HAP-1 (cell line): ENCODE measurements at places on chromosomes 4 and X.

DNA sequence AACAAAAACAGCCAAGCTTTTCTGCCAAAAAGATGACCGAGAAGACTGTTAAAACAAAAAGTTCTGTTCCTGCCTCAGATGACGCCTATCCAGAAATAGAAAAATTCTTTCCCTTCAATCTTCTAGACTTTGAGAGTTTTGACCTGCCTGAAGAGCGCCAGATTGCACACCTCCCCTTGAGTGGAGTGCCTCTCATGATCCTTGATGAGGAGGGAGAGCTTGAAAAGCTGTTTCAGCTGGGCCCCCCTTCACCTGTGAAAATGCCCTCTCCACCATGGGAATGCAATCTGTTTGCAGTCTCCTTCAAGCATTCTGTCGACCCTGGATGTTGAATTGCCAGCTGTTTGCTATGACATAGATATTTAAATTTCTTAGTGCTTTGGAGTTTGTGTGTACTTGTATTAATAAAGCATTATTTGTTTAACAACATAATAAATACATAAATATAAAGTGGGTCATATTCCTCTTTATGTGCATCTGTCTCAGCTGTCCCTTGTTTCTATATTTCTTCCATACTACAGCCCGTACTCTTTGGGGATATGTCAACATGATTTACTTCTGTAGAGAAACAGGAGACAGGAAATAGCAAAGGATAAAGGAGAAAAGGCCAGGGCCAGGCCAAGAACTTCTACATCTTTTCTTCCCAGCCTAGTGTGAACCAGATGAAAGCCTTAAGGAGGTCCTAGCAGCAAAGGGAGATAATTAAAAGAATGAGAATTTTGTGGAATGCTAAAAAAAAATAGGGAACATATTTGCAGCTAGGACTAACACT, 667 bp downstream of the PTTG2 start:
- no peak for DNase-seq

GRCh38 chrX:74225111-74225510, 78.9 kb upstream of the ZCCHC13 start:
- DNase-seq: no peak

DNA sequence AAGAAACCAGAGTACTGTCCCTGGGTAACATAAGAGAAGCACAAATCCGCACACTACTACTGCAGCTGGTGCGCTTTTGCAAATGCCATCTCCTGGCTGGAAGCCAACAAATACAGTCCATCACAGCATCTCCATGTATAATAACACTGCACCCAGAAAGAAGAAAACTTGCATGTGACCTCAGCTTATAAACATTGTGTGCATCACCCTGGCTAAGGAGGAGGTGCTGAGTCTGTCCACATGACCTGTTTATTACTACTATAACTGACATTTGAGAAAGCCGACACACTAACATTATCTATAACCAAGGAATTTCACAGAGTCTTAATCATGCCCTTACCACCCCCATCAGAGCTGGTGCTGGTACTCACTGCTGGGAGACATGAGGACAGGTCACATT, 516.8 kb downstream of the CFAP47 start:
- no peak for DNase-seq

- no peak for DNase-seq
These were observed 5.7 kb downstream of the TRPC5OS start for GRCh38 chrX:111881715-111882114.

GRCh38 chr4:100169491-100170485, 20.5 kb downstream of the DDIT4L start:
- DNase-seq: no peak

DNA sequence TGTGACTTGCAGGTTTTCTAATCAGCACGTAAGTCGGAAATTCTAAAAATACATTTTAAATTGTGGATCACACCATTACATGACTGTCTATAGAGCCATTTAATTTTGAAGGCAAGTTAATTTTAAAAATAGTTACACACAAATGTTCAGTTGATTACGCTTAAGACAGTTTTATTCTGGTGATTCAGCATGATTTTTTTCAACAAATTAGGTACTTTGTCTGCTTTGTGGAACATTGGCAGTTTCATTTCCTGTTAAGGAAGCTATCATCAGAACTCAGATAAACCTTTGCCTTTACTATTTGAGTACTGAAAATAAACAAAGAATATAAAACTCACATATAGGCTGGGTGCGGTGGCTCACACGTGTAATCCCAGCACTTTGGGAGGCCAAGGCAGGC, 19.5 kb downstream of the SAT1 start:
- no peak for DNase-seq

- no peak for DNase-seq
These were observed 157.3 kb downstream of the GBA3 start for GRCh38 chr4:22850055-22850454.

- DNase-seq: no peak
These were observed 99.1 kb upstream of the SMIM10 start for GRCh38 chrX:134891652-134892051.

GRCh38 chr4:186150926-186151325, 40.4 kb upstream of the CYP4V2 start:
- DNase-seq: no peak

DNA sequence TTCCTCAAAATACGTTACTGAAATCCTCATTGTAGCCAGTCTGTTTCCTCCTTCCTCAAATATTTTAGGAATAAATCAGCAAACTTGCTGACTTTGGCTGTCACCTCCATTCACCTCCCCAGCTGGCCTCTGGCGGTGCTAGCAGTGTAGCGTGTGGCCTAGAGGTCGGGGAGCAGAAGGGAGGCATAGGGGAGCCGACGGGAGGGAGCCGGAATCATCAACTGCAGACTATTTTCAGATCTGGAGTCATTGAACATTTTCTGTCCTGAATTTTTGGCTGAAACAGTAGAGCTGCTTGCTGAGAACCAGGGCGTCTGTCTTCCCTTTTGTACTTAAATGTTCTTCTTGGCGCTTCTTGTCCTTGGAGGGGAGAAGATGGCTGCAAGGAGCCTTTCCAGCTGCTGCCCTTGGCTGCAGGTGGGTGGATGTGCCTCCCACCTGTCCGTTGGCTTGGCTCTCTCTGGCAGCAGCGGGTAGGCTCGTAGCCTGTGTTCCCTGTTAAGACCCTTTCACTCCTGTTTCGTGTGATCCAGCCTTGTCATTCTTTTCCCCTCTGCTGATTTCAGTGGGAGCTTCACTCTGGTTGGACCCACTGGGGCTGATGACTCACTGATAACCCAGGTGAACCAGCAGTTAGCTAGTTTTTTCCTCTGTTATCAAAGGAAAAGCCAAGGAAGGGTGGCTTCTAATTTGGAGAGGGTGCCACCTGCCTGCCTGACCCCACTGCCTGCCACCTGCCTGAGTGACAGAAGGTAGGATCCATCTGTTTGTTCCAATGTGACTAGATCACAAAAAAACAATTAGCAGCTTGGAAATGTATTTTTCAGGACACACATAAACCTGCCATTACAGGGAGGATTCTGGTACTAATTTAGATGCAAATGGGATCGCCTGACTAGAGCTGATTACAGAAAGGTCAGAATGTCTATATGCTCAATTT, 135.9 kb downstream of the GATB start:
- DNase-seq: no peak

DNA sequence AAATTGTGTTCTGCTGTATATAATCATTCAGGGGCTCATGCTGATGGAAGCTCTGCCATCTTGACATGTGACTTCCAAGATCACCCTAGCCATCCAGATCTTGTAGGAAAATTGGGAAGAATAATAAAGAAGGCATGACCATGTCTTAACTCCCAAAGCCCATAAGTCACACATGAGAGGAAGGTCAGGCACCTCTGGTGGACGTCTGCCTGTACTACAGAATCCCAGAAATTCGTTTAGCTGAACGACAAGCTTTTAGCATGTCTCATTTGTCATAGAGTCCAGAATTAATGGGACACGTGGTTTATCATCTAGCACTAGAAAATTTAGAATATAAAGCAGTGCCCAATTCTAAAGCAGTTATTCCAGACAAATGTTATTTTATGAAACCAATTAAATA, 212.7 kb downstream of the CENPC start:
- peak; percentile 30 for DNase-seq

GRCh38 chrX:136192135-136192534, 44.8 kb downstream of the FHL1 start:
- DNase-seq: no peak

- DNase-seq: peak; percentile 84
These were observed 55.7 kb upstream of the CCDC160 start for GRCh38 chrX:134181275-134181660.

- no peak for DNase-seq
These were observed 293.4 kb upstream of the TENM3 start for GRCh38 chr4:181949704-181950312.

- no peak for DNase-seq
These were observed 66.3 kb downstream of the C4orf46 start for GRCh38 chr4:158605393-158605792.

DNA sequence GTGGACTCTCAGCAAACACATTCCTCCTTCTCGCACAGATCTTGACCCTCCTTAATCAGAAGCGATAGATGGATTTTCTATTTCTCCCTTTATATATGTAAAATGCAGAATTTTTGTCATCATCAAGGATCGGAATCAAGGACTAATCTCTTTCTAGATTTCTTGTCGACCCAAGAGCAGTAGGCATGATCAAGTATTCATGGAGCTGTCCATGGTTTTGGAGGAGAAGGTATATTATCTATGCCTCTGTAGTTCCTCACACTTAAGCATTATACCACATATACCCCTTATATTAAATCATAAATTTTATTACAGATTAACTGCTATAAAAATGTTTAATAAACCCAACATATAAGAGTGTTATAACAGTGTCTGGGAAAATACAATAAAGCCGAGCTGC, 886.8 kb downstream of the NLGN4X start:
- DNase-seq: no peak

GRCh38 chr4:90127706-90128345, 632 bp downstream of the CCSER1 start:
- no peak for DNase-seq

DNA sequence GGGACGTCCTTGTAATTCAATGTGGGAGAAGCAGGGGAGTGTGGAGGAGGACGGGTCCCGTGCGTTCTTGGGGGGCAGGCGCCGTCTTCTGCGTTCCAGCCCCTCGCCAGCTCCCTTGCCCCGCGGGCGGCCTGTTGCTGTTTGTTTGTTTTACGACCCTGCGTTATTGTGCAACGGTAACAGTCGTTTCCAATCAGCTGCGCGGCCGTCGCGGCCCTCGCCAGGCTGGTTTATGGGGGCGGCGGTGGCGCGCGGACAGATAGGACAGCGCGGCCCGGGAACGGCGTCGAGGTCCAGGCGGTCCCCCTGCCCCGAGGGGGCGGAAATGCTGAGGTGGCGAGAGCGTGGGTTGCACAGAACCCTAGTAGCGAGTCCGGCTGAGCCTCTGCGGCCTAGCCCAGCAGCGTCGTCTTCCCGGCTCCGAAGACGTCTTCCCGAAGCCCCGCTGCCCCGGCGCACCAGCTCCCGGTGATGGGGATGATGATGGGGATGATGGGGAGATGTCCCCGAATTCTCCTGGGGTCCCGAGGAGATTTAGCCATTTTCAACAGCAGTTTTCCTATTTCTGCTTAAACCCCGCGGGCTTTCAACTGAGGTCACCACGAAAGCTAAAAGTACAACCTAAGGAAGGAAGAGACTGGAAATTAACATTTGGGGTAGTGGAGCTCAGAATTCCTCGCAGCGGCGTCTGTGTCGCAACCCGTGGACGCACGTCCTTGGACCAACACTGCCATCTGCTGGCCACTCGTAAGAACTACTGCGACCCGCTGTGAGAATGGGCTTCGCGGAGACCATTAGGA, 4.8 kb downstream of the PDGFRA start:
- peak; percentile 68 for DNase-seq

DNA sequence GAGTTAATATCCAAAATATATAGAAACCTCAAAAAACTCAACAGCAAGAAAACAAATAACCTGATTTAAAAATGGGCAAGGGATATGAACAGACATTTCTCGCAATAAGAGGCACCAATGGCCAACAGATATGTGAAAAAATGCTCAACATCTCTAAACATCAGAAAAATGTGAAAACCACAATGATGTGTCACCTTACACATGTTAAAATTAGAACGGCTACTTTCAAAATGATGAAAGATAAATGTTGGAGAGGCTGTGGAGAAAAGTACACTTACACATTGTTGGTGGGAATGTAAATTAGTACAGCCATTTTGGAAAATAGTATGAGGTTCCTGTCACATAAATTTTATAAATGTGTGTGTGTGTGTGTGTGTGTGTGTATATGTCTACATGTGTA, 731.3 kb downstream of the DMD start:
- DNase-seq: no peak

DNA sequence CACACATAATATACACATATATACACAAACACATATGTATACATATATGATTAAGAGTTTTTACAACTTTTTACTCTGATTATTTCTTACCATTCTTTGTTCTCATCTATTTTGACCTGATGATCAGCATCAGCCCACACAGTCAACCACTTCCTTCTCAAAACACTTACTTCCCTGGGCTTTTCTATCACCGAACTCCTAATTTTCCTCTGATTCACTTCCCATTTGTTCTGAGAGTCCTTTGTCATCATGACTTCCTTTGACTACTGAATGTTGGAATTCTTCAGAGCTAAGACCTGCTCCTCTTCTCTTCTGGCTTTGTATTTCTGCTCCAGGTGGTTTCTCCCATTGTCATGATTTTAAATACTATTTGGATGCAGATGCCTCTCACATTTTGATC, 209.5 kb upstream of the AFF2 start:
- DNase-seq: no peak

DNA sequence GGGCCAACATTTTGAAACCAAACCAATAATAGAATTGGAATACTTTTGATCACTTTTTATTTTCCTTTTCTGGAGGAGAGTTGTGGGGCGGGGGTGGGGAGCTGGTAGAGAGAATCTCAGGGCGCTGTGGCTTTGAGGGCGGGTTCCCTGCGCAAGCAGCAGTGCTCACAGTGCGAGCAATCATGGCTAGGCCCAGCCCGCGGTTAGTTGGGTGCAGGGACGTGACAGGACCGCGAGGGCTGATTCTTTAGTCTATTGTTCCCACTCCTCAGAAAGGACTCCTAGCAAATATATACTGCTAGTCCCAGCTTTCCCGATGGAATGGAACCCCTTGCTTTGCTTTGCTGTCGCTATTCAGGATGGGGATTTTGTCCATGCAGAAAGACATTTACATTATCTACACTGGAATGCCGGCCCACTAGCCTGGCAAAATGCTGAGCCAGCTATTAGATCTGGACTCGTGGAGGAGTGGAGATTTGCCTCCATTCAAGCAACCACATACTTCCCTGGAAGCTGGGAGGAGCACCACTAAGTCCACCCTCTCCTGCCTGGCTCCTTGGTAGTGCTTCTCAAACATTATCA, 23.9 kb upstream of the APLN start:
- no peak for DNase-seq

DNA sequence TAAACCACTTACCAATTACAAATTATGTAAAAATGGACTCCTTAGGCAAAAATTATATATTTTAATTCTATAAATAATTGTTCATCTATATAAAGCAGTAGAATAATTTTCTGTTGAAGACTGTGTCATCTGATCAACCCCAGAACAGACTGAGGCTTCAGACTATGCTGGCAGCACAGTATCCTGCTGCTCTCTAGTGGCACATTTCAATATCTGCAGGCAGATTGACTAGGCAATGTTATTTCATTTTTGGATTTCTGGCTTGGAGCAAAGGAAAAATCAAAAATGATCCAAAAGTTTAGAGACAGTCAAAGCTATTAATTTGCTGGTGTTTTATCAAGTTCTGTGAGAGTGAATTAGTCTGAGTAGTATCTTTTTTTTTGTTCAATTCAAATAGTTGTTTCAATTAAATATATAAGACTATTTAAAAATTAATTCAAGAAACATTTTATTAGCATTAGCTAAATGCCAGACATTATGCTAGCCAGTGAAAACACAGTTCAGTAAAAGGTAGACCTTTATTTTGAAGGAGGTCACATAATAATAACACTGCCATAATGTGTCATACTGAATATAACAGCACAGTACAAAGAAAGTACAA, 21.3 kb upstream of the SULT1E1 start:
- peak; percentile 50 for DNase-seq

GRCh38 chrX:133444196-133444595, 28.9 kb upstream of the GPC4 start:
- peak; percentile 43 for DNase-seq
